Stimulated activated CD4-positive, alpha-beta T cell treated with anti-CD3 and anti-CD28 coated beads, Interleukin-1b, Interleukin-23, amount 100 ng/mL, for 1 hour (primary cell): ENCODE measurements at places on chromosomes 4 and X.

DNA sequence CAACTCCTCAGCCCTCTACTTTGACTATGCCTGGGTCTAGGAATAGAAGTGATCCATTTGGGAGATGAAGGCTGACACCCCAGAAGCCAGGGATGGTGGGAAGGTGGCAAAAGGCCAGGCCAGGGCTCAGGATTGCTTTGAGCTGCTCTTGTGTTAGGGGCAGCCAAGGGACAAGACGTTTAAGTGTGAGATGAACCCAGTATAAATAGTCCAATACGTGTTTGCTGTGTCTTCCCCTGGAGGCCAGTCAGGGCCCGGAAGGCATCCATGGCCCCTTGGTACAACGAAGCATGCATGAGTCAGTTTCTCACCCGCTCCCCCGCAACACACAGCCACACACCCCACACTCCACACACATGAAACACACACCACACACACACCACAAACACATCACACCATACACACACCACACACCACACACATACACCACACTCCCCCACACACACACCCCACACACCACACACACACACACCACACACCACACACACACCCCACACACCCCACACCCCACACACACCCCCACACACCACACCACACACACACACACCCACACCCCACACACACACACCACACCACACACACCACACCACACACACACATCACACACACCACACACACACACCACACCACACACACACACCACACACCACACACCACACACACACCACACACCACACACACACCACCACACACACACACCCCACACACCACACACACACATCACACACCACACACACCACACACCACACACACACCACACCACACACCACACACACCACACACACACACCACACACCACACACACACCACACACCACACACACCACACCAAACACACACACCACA, 5.1 kb downstream of the STARD8 start:
- DNase-seq, result no peak

DNA sequence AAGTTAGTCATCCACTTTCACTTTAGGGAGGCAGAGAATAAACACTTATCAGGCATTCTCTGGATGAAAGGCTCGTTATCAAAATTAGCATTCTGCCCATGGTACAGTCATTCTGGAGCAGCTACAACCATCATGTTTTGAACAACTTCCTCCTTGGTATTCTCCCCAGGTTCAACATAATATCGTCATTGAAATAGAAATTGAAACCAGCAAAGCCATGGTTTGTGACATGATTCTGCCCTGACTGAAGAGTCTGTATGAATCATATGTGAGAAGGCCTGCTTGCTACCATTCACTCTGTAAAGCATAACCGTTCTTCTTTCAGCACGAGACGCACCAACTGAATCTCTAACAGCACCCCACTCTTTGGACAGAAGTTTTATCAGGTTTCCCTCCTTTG, 127.5 kb upstream of the RADX start:
- no peak for DNase-seq

DNA sequence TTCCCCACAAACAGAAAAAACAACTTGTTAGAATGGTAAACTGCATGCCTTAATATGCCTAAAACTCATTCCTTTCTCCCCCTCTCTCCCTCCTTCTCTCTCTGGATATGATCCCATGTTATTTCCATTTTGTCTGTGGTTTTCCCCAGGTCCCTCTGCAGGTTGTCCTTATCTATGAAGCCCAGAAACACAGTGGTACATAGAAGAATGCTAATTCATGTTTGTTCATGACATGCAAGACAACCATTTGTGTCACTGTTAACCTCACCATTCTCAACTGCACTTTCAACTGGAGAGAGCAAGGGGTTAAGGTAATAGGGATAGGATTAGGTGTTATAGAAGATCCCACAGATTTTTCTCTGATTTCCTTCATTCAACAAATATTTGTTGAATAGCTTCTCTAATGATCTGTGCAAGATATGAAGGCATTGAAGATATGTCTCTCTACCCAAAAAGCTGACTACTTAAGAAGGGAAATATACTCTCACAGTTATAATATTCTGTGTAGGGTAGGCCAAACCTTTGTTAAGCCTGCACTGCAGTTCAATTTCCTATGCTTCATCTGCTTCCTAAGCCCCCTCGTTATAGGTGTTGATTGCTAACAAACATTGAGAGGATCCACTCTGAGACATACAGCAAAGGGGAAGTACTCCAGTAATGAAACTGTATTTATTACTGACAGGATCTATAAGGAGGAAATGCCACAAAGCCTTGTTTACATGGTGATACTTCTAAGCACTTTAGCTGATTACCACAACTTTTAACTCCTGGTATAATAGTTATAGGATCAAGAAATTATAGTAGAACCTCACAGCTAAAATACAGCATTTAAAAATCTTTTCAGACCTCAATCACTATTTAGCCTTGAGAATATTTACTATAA, 96.1 kb downstream of the FRYL start:
- no peak for DNase-seq

- no peak for DNase-seq
These were observed 223.3 kb downstream of the COL25A1 start for GRCh38 chr4:109079201-109079600.

GRCh38 chr4:39427520-39428114, 20.9 kb downstream of the KLB start:
- no peak for DNase-seq

- no peak for DNase-seq
These were observed 108.2 kb downstream of the EGF start for GRCh38 chr4:110020646-110021443.

GRCh38 chr4:6372649-6373525, 99.5 kb downstream of the PPP2R2C start:
- DNase-seq, result no peak

- no peak for DNase-seq
These were observed 465.4 kb downstream of the FAT4 start for GRCh38 chr4:125780164-125780563.

DNA sequence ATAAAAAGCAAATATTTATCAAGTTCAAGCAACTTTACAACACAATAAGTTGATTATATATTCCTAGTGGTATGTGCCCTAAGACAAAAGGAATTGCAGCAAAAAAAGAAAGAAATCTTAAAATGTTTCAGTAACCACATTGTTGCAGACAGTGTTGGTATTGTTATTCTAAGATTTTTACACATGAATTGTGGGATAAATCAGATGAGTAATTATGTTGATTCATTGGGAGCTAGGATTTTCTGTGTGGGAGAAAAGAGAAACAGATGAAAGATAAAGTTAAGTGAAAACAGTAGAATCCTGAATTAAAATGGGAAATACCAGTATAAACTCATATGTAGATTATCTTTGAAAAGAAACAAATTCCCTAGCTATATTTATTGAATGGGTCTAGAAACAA, 362.4 kb downstream of the PPP3CA start:
- no peak for DNase-seq

- no peak for DNase-seq
These were observed 57.1 kb upstream of the NKX1-1 start for GRCh38 chr4:1463088-1463926.

- DNase-seq, result no peak
These were observed 26.5 kb upstream of the SPANXN4 start for GRCh38 chrX:142999199-142999701.

DNA sequence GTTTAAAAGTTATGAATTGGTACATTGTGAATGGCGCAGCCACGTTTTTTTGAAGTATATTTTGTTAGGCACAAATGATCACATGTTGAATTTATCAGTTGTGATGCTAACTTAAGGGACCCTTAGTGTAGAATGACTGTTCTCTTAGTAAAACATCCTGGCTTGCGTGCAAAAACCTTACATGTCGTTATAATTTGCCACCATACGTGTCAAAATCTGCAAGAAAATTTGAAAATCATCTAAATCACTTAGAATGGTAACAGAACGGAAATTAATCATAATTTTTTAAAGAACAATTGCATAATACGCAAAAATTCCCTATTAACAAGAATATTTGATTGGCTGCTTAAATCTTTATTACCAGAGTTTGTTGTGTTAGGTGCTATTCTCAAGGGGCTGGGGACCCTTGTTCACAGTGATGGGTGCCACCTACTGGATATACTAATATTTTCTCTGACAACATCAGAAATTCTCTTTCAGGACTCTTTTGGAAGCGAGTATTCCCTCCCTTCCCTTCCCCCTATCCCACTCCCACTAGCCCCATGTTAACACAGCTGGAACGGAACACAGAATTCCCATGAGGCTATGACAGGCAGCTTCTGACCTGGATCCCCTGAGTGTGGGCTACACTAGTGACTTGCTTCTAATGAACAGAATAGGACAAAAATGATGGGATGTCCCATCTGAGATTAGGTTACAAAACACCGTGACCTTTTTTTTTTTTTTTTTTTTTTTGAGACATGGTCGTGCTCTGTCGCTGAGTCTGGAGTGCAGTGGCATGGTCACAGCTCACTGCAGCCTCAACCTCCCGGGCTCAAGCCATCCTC, 71.8 kb downstream of the SUPT20HL2 start:
- DNase-seq, result no peak

- no peak for DNase-seq
These were observed 31.0 kb downstream of the F8 start for GRCh38 chrX:154991476-154991875.

GRCh38 chr4:82866706-82867385, 24.1 kb downstream of the SEC31A start:
- no peak for DNase-seq

GRCh38 chr4:89754531-89754930, 82.4 kb downstream of the SNCA start:
- no peak for DNase-seq

DNA sequence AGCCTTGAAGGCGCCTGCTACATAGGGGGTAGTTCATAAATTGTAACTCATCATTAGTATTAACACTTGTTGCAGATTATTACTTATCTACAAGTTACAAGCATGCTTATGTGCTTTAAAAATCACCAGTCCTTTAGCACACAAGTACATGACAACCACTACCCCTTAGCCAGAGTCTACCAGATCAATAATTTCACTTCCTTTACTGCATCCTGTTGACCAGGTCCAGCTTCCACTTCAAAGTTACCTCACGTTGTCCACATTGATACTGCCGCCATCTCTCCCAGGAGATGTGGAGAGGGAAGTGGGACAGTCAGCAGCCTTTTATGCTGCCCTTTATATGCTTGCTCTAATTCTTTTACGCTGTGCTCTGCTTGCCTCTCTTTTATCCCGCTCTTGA, 231.3 kb upstream of the CXXC4 start:
- DNase-seq, result no peak

DNA sequence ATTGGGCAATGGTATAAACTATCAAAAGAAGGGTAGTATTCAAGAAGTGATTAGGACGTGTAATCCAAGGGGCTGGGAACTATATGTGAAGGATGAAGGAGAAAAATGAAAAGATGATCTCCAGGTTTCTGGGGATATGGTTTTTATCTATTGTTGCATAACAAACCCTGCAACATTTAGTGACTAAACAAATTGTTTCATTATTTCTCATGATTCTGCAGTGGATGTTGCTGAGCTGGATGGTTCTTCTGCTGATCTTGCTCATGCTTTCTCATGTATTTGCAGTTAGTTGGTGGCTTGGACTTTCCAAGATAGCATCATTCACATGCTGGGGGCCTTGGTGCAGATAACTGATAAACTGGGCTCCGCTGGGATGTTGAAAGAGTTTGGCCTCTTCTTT, 29.1 kb downstream of the PHOX2B start:
- DNase-seq, result no peak

- no peak for DNase-seq
These were observed 691.9 kb downstream of the TECRL start for GRCh38 chr4:63717384-63717783.

DNA sequence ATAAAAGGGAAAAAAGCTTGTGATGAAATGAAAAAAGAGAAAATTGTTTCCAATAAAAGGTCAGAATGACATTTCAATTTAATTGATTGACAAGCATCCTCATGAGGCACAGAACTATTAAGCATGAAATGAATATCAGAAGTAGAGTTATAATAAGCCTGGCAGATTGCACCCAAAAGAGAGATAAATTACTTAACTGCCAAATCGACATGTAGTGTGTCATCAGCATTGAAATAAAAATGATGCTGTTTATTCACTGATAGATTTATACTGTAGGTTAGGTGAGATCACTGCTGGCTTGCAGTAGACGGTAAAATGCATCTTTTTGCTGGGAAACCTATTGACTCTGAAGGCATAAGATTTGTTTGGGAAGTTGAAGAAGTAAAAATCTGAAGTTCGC, 507.2 kb downstream of the FSTL5 start:
- DNase-seq, result no peak

DNA sequence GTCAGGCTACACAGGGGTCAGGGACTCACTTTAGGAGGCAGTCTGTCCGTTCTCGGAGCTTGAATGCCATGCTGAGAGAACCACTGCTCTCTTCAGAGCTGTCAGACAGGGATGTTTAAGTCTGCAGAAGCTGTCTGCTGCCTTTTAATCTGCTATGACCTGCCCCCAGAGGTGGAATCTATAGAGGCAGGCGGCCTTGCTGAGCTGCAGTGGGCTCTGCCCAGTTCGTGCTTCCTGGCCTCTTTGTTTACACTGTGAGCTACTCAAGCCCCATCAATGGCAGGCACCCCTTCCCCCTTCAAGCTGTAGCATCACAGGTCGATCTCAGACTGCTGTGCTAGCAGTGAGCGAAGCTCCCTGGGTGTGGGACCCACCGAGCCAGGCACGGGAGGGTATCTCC, 31.5 kb upstream of the UNC5C start:
- no peak for DNase-seq

DNA sequence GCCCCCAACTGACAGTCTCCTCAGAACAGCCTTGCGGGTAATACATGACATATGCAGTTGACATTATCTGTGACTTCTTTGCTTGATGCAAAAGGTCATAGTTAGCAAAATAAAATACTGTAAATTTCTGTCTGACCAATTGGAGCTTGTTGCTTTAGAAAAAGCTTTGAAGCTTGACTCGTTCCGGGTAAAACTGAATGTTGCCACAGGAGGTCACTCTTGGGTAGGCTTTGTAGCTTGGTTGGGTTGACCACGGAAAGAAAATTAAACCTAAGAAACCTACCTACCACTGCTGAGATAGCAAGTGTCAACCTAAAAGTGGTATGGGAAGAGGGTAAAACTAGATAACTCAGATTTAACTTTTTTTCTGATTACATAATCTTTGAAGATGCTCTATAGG, 23.2 kb downstream of the PRPS2 start:
- DNase-seq, result no peak

DNA sequence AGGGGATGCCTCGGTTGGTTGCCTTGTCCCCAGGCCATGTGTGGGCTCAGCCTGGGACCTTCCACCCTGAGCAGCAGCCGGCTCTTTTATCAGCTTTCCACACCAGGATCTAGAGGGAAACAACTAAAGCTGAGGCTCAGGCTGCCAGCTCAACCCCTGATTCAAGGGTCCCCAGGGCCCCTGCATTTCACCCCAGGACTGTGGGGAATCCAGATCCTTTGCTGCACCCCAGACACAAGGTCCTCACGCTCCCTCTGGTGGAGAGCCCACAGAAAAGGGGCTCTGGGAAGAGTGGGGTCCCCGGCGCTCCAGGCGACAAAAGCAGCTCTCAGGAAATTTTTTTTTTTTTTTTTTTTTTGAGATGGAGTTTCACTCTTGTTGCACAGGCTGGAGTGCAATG, 64.3 kb downstream of the ZFYVE28 start:
- DNase-seq, result no peak

GRCh38 chrX:12881914-12882313, 15.0 kb downstream of the TLR7 start:
- no peak for DNase-seq
